ENCODE measurements at places on chromosomes 11 and 22.

DNA sequence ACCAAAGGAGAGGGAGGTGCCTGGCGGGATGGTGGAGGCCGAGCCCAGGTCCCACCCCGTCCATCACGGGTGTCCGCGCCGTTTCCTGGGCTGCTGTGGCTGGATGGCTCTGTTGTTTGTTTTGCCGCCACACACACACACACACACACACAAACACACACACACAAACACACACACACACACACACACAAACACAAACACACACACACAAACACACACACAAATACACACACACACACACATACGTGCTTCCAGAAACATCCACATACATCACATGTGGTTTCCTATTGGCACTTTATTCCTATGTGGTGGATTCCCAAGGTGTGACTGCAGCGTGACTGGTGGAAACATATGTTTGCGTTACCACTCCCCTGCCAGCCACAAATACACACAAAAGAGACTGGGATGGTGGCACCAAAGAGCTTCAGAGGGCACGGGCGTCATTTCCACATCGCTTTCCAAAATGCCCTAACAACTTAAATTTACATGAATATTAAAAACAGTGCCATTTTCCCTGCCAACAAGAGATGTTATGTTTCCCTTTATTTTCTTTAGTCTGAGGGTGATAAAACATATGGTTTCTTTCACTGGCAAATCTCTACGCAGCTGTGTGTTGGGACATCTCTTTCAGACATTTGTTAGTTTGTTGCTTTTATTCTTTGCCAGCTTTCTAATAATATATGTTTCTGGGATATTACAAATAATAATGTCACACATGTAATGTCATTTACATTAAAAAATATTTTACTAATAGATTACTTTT is 356.8 kb downstream of the BRD1 start:
- no peak for DNase-seq

- no peak for DNase-seq
Measured at GRCh38 chr11:69509846-69510390, 28.5 kb downstream of the LINC01488 start.

DNA sequence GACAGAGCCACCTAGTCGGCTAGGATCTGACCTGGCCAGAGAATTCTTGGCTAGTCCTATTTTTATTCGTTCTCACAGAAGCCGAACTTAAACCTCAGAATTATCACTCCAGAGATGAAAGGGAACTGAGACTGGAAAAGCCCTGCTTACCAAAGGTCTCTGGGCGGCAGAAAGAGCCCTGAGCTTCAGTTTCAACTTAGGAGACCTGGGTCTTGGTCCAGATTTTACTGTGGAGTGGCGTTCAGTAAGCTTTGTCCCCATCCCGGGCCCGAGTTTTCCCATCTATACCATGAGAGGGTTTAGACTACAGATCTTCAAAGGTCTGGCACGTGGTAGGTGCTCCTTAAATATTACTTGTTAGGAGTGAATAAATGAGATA is 516 bp downstream of the NEU3 start:
- no peak for DNase-seq

DNA sequence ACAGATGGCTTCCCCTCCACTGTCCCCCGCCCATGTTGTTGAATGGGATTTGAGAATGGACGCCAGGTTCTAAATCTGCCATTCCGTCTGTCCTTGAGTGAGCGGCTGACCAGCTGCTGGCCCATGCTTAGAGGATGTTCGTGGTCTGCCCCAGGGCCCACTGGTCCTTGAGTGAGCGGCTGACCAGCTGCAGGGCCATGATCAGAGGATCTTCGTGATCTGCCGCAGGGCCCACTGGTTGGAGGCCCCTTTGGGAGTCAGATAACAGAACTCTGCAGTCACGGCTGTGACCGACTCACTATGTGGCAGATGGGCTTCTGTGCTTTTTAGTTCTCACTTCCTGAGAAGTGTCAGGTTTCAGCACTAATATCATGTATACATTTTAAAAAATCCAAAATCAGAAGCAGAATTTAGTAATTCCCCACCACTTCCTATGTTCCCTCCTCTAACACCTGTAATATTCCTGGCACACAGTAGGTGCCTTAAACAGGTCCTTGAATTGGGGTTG is 54.1 kb downstream of the MICAL3 start:
- DNase-seq = no peak

GRCh38 chr22:31398231-31398630 is 1.2 kb upstream of the DRG1 start:
- no peak for DNase-seq

All from CD4-positive, alpha-beta T cell treated with Interleukin-21 for 1 hour (primary cell).